Heart right ventricle (tissue), 16 donors: ENCODE measurements at places on chromosomes 5 and 9.

DNA sequence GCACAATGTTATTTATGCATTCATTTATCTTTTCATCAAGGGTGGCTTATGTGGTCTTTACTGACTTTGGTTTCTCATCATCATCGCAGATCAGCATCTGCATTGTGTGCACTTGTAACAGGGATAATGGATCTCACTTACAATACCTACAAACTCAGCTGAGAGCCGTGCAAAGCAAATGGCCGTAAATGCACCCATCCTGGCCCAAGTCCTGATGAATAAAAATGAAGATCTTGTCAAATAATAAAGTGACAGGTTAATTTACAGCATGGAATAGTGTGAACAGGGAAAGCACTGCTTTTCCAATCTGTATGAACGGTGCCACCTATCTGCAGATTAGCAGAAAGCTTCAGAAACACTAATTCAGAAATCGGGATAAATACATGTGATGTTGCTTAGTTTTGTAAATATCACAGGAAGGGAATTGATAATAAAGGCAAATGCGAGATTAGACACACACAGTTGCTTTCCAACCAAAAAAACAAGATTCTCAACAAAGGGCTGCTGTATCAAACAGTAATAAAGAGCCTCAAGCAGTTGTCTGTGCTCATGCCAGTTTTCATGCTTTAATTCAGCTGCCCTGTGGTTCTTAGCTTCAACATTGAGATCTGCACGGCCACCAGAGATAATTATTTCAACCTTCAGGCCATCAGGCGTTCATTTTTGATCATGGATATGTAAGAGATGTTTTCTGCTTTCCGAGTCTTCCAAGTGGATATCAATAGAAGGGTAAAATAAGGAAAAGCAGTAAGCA lies 153.4 kb upstream of the POU5F2 start:
- DNase-seq, result no peak

DNA sequence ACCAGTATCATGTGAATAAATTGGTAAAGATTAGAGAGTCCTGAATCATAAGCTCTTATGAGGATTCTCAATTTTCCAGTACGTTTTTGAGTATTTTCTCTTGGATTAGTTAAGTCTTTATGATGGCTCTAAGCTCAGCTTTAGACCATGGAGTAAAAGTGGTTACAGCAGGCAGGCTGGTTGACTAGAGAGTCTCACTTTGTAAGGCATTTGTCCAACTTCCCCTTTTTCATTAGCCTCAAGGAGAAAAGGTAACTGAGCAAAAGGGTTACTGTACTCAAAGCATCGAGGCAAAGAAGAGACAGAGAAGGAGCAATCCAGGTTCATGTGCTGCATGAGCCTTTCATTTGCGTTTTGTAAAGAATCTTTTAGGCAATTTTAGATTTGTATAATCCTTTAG lies 8.5 kb downstream of the NOP16 start:
- no peak for DNase-seq

DNA sequence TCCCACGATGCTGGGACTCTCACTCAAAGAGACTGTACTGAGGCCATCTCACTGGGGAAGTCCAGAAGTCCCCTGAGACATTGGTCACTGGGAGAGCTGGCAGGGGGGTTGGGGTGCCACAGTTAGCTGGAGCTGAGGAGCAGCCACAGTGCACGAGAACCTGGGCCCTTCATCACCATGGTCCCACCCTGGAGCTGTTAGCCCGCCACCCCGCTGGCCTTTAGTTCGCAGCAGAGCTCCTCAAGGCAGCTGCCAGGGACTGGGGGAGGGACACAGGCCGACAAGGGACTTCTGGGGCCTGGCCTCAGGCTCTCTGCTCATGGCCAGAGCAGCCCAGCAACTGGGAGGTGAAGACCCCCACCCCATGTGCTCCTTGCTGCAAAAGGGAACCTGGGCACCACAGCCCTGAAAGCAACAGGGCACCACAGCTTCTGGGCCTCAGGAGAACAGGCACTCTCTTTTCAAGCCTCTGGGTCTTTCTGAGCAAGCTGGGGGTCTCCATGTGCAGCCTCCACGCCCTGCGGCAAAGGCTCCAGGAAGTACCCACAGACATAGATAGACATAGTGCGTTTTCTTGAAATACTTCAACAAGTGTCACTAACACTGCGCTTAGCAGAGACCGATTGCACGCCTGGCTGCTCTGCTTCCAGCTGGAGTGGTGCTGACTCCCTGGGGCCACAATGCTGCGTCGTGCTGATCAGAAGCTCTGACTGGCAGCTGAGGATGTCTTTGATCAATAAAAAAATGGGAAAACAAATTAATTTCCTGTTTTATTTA lies 46.0 kb downstream of the VAV2 start:
- no peak for DNase-seq

DNA sequence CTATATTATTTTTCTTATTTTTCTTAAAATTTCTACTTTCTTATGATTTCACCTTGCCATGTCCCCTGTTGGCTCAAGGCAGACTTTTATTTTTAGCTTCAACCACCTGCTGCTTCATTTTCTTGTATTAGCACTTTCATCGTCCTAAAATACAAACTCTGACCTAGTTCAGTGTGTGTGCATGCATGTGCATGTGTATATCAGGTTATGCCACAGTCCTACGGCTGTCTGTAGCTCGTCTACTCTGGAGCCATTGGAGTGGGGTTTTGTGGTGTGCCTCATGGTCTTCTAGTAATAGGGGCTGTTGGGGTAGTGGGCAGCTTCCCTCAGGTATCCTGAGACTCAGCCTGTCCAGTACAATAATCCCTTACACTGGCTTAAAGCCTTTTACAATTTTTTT lies 13.4 kb upstream of the SPINK1 start:
- DNase-seq, result no peak

DNA sequence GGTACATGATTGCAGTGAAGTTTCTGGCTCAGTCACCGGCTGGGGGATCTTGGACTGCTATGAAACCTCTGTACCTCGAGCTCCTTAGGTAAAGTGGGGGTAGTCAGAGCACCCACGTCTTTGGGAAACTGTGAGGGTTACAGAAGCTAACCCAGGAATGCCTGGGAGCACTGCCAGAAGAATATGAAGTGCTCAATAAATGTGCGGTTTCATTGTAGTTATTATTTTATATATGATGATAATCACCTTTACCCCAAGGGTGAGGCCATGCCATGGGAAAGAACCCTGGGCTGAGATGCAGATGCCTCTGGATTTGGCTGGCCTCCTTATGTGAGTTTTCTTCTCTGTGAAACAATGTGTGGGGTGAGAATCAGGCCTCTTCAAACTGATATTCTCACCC lies 3.7 kb downstream of the NPR3 start:
- DNase-seq, result no peak

- DNase-seq, result no peak
Observed at GRCh38 chr9:105296445-105296844, 52.0 kb downstream of the SLC44A1 start.

GRCh38 chr5:39195198-39195826 lies 24.1 kb downstream of the FYB1 start:
- no peak for DNase-seq

DNA sequence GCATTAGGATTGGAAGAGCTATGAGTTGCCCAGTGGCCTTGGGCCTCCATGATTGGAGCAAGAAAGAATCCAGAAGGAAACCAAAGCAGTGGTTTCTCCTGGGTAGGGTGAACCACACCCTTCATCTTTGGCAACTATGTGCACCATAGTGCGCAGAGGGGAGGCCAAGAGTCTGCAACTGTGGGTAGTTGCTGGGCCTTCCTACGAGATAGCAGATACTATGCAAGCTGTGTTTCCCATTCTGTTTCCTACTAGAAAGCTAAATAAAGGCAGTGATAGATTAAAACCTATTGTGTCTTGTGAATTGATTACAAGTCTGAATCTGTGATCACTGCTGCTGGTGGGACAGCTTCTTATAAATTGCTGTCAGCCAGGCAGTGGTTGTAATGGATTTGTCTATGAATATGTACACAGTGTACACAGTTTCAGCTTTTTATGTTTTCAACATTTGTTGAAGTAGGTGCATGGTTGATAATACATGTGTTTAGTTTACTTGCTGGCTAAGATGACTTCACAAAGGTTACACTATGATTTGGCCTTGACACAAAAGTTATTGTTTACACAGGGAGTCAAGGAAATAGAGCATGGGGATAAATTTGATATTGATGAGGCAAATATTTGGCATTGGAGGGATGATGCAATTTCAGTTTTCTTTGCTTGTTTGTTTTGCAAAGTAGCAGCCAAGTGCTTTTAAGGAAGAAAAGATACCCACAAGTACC lies 23.7 kb upstream of the PDE8B start:
- no peak for DNase-seq

DNA sequence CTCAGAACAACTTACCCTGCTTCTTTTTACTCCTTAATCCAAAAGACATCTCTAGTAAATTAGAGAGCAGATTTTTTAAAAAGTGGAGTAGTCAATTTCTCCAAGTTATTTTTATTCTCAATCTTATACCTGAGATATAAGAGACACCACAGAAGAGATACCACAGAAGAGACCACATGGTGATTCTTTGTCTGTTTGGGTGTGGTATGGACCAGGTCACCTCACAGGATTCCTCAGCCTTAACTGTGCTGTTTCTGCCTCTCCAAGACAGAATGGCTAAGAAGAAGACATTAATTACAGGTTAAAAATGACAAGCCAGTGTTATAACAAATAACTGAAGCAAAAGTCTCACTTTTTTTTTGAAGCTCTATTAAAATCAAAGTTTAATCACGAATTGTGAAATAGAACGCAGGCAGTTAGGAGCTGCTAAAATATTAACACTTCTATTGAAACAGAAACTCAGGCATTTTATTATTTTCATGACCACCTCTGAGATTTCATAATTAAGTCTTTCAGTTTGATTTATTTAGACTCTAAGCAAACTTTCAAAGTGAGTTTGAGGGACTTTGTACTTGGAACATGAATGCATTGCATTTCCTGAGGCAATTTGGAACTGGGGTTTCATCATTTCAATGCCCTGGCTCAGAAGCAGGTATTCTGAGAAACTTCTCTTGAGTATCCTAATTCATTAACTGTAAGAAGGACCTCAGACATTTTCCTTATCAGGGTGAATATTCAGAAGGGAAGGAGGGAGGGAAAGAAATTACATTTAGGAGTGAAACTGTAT lies 280.7 kb downstream of the KCTD16 start:
- DNase-seq, result no peak

GRCh38 chr5:151097820-151098767 lies 17.3 kb upstream of the TNIP1 start:
- DNase-seq, result no peak

GRCh38 chr9:94903961-94904421 lies 177.5 kb downstream of the AOPEP start:
- DNase-seq, result peak; percentile 0

DNA sequence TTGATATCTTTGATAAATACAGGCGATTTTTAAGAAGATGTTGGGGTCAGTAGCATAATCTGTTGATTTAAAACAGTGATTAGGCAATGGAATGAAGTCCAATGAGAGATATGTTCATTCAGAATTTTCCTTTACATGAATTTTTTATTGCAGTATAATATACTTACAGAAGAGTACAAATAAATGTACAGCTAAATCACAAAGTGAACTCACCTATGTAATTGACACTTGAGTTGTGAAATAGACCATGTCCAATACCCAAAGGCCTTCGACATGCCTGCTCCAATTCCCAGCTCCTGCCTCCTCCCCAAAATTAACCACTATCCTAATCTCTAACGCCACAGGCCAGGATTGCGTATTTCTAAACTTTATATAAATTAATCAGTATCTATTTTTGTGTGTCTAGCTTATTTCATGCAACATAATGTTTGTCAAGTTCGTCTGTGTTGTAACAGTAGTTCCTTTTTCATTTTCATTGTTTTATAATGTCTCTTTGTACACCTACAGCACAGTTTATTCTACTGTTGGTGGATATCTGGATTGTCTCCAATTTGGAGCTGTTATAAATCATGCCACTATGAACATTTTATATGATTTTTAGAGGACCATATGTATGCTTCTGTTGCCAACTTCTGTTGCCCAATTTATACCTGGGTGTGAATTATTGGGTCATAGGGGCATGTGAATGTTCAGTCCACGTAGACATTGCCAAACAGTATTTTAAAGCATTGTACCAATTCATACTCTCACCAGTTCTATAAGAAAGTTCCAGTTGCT lies 208.3 kb downstream of the TLE1 start:
- DNase-seq, result no peak

DNA sequence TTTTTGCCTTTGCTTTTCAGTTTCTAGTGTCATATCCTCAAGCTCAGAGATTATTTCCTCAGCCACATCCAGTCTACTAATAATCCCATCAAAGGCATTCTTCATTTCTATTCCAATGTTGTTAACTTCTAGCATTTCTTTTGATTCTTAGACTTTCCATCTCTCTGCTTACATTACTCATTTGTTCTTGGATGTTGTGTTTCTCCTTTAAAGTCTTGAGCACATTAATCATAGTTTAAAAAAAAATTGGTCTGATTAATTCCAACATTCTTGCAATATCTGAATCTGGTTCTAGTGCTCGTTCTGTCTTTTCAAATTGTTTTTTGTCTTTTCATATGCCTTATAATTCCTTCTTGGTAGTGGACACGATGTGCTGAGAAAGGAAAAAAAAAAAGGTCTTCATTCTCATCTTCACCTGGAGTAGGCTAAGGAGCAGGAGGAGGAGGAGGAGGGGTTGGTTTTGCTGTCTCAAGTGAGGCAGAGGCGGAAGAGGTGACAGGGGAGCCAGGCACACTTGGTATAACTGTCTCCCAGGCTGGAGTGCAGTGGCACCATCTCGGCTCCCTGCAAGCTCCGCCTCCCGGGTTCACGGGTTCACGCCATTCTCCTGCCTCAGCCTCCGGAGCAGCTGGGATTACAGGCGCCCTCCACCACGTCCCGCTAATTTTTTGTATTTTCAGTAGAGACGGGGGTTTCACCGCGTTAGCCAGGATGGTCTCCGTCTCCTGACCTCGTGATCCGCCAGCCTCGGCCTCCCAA lies 16.3 kb downstream of the PRXL2C start:
- no peak for DNase-seq

- DNase-seq, result no peak
Observed at GRCh38 chr9:21078702-21079101, 960 bp upstream of the IFNB1 start.

DNA sequence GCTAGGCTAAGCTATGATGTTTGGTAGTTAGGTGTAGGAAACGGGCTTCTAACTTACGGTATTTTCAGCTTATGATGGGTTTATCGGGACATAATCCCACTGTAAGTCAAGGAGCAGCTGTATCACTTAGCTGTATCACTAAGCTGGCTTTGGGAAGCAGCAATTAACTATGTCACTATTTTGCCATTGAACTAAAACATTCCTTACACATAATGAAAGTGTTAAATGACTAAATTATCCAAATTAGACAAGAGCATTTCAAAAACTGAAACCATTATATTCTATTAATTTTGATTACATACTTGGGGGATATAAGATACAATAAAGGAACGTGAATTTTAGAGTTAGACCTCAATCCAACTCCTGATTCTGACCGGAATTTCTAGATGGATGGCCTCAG lies 188.3 kb downstream of the AGTPBP1 start:
- DNase-seq, result no peak

- no peak for DNase-seq
Observed at GRCh38 chr9:75128535-75128934, 40.2 kb downstream of the OSTF1 start.
